ENCODE measurements at places on chromosomes 7 and 10.

DNA sequence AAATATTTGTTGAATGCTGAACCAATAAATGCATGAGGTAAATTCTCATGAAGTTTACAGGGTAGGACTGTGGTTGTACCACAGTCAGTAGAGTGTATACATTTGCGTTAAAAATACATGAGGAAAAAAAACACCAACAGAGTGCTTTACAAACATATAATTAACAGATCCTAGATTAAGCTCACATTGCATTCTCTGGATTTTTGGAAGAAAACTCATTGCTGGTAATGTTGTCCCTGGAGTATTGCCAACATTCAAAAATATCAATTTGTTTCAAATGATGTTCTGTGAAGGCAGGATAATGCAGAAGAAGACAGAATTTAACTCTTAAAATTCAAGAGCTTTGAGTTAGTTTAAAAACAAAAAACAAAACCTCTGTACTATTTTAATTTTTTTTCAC is 95.5 kb downstream of the MBL2 start:
- DNase-seq: no peak

DNA sequence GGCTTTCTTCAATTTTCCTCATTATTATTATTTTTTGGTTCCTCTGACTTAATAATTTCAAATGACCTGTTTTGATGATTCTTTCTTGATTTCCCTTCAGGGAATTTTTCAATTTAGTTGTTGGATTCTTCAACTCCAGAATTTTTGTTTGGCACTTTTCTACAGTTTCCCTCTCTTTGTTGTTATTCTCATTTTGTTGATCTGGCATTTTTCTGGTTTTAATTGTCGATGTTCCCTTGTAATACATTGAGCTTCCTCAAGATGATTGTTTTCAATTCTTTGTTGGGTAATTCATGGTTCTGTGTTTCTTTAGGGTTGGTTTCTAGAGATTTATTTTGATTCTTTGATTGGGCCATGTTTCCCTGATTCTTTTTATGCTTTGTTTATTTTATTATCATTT is 67.8 kb upstream of the DNAJC1 start:
- DNase-seq: no peak

- no peak for DNase-seq
These were observed 18.5 kb downstream of the CYP51A1 start for GRCh38 chr7:92115821-92116220.

DNA sequence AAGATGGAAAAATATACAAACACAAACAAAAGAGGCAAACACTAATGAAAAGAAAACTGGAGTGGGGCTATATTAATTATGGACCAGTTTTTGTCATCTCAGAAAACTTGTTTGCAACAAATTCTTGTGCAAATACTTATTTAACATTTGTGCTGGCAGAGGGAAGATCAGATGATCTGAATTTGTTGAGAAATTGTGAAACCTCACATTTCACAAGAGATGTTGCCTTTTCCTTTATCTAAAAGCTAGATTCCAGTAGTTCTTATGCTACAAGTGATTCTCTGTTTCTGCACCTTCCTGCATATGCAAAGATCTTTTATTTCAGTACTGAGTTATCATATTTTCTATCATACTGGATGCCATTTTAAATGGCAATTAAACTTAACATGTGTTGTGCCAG is 320.7 kb downstream of the SUGCT start:
- no peak for DNase-seq

- no peak for DNase-seq
These were observed 569.3 kb upstream of the IGFBP3 start for GRCh38 chr7:46490406-46490805.

All from stimulated activated CD4-positive, alpha-beta T cell treated with anti-CD3 and anti-CD28 coated beads, TNF-alpha, amount 100 ng/mL, for 1 hour (primary cell).